Stimulated activated CD4-positive, alpha-beta T cell treated with anti-CD3 and anti-CD28 coated beads, Interleukin-4, amount 100 ng/mL, for 48 hours (primary cell): ENCODE measurements at places on chromosomes 11 and 22.

DNA sequence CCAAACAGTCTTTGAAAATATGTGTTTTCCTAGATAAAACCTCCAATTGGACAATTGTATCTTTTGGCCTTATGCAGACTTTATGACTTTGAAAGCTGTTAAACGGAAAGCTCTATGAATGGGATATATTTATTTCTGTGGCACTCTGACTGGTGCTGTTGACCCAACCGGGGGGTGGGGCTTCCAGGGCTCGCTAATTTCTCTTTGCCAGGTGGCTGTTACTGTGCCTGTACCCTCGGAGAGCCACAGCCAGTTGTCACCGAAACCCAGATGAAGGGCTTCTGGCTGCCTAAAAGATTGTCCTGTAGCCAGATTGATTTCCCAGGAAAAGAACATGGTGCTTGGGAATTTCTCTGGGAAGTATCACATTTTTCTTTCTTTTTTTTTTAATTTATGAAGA lies 132.7 kb upstream of the NAV2 start:
- DNase-seq: no peak

- no peak for DNase-seq
Observed at GRCh38 chr11:27280140-27280539, 82.9 kb downstream of the CCDC34 start.

- no peak for DNase-seq
Observed at GRCh38 chr11:76329983-76330382, 50.9 kb downstream of the THAP12 start.

- DNase-seq: no peak
Observed at GRCh38 chr11:46693597-46694012, 6.8 kb downstream of the ARHGAP1 start.

DNA sequence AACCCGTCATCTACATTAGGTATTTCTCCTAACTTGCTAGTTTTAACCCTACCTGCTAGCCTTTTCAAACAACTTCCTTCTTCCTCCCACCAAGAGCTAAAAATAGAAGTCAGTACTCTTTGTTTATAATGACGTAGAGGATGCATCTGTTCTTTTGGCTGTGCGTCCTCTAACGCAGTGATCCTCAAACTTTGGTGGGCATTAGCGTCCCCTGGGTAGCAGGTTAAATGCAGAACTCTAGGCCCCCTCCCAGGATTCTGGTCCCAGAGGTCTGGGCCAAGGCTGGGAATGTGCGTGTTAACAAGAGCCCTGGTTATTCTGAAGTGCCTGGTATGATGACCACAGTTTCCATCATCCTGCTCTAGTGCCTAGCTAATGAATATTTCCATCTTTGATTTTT lies 67.6 kb downstream of the BARX2 start:
- no peak for DNase-seq

GRCh38 chr22:50051930-50052329 lies 6.2 kb downstream of the TTLL8 start:
- DNase-seq: no peak

DNA sequence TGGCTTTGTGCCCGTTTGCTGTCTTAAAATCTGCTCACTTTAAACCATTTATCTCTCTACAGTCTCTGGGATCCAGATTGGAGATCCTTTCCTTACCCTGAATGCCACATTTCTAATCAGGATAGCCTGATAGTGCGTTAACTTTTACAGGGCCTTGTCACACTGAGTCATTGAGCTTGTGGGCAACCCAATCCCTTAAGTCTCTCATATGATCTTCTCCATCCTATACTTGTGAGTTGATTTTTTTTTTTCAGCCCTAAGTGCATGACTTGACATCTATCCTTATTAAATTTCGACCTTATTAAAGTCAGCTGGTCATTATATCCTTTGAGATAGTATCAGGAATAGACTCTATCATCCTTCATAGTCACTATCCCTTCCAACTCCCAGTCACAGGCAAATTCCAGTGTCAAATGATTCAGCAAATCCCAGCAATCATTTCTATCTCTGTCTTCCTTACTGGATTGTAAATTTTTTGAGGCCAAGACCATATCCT lies 57.7 kb downstream of the TEAD1 start:
- DNase-seq: no peak
